ENCODE measurements at places on chromosomes 4 and X.

DNA sequence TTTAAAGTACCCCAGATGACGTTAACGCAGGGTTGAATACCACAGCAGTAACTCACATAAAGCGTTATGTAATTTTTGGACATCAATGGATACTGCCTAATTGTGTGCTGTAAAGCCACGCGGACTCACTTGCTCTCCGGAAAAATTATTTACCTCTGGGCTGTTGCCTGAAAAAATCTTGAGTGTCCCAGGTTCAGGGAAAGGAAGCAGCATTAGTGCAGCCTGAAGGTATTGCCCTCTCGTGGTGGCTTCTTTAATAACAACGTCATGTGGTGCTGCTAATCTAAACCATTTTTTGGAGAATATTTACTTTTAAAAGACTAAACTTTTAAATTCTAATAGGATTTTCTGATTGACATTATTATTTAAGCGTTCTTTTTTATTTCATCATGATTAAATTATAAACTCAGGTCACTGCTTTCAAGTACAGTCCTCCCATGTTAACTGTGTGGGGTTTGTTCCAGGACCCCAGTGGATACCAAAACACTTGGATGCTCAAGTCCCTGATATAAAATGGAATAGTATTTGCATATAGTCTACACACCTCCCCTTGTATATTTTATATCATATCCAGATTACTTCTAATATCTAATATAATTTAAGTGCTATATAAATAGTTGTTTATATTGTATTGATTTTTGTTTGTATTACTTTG is 384.8 kb downstream of the FAM133A start:
- peak; percentile 37 for DNase-seq

DNA sequence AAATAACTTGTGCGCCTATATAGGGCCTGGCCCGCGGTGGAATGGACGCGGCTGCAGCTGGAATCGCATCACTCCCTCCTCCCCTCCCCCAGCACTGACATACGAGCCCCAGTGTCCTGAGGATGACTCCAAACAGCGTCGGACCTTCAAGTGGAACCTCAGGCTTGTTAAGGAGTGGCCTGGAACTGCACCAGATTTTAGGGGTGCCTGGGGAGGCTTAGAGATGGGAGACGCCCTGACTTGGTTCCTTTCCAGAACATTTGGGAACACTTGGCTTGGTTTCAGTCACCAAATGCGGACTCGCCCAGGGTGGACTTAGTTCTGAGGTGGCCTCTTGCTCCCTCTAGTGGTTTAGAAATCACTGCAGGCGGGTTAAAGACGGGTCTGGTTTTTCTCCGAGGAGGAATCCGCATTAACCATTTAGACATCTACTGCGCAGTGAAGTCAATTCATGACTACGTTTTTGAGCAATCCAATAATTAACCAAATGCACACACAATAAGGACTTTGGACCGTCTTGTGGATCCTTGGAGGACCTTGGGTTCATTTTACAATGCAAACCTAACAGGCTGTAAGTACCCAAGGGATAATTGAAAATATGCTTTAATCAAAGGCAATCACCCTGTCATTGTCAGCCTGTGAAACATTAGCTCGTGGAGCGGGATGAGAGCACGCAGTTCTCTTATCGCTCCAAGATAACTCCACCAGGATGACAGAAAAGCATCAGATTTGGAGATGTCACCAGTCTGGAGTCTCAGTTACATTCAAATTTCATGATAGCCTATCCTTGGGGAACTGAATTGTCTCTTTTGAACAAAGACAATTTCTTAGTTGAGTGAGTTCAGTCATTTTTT is 11.2 kb upstream of the PDGFRA start:
- DNase-seq, result peak; percentile 79

GRCh38 chr4:147984065-147984777 is 252.3 kb downstream of the ARHGAP10 start:
- peak; percentile 79 for DNase-seq

DNA sequence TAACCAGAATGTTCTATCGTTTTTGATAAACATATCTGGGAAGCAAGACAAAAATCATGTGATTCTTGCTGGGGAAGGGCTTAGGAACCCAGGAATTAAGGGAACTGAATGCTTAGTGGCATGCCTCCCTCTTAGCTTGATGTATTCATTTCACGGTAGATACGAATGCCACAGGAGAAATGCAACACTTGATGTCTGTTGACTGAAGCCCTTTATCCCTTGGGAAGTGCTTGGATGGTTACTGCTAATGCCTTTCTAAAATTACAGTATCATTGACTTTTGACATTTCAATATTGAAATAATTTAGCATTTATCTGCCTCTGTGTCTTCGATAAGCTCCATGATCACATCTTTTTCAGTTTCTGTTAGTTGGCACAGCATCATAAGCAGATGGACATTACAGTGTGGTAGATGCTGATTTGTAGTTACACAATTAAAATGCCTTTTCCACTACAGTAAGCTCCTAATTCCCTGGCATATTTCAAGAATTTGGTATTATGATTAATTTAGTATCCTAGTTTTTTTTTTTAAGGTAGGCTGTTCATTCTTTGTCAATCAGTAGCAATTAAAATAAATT is 226.7 kb downstream of the ARHGAP10 start:
- no peak for DNase-seq

GRCh38 chr4:15725608-15726007 is 22.7 kb downstream of the BST1 start:
- DNase-seq, result no peak

DNA sequence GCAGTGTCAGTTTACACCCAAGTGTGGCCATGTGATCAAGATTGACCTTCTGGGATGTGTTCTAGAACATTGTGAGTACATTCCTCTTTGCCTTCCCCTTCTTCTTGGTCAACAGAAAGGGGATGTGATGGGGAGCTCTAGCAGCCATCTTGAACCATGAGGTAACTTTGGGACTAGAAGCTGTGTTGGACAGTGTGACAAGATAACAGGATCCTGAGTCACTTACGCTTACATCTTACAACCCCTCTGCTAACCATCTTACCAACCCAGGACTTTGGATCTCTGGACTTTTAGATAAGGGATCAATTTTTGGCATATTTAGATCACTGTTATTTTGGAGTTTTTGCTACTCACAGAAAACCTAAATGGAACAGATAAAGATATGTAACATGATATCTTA is 625.6 kb downstream of the BCOR start:
- DNase-seq, result no peak

DNA sequence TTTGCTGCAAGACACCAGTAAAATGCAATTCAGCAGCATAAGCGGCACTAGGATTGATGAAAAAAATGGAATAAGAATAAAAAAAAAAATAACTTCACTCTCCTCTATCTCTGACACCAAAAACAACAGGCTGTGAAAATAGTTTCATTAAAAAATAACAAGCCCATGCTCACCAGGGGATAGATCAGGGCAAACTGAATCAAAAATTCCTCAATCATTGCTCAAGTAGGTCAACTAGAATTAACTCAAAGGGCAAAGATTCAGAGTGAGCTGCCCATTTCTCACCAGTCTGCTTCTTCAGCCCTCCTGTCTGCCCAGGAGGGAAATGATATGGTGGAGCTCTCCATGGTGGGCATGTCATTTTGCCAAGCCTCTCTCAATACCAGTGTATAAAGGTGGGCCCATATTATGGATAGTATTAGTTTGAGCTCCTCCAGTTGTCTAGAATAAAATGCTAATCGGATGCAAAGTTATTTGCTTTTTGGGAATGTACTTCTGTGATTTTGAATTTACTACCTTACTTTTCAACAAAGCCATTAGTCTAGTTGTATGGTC is 153.9 kb downstream of the UNC5C start:
- DNase-seq, result no peak

- no peak for DNase-seq
Observed at GRCh38 chrX:106780264-106780663, 22.2 kb upstream of the TBC1D8B start.

GRCh38 chr4:42655269-42655637 is 1.7 kb downstream of the ATP8A1 start:
- no peak for DNase-seq

GRCh38 chr4:15777697-15778288 is 335 bp upstream of the CD38 start:
- DNase-seq, result no peak

GRCh38 chrX:54639346-54640102 is 109.5 kb downstream of the GNL3L start:
- DNase-seq, result peak; percentile 83

DNA sequence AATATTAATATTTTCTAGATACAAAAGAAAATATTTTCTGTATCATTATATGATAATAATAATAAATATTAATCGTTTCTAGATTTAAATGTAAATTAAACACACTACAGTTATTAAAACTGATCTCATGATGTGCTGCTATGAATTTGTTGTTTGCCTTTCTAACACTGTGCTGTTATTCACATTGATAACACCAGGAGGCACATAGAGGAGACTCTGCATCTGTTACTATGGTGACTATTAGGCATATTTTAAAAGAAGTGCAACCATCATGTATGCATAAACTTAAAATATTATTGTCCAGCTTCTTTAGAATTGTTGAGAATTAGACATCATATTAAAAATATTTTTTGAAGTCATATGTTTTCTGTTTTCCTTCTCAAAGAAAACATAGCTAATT is 11.8 kb upstream of the PDGFC start:
- DNase-seq, result no peak

DNA sequence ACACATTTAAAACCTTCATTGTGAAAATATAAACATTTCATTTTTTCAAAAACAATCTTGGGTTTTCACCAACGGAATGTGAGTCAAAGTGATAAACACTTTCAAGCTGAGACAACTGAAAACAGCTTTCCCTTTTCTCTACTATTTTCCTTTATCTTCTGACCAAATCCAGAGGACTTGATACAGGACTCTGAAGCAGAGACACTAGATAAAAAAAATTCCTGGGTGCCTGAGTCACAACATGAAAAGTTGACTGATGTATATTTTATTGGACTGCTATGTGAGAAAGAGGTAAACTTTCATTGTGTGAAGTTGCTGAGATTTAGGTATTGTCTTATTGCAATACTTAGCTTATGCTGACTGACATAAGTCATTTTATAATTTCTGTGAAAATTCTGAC is 411.2 kb downstream of the SPOCK3 start:
- DNase-seq, result no peak

- DNase-seq, result no peak
Observed at GRCh38 chr4:757111-757510, 51.5 kb downstream of the PCGF3 start.

DNA sequence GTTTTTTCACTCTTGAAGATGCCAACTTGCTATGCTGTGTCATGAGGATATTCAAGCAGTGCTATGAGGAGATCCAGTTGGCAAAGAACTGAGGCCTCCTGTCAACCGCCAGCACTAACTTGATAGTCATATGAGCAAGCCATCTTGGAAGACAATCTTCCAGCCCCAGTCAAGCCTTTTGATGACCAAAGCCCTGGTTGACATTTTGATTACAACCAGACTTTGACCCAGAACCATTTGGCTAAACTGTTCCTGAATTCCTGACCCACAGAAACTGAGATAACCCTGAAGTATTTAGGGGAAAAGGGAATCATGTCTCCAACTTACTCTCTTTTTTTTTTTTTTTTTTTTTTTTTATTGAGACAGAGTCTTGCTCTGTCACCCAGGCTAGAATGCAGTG is 32.9 kb downstream of the UGDH start:
- DNase-seq, result no peak

DNA sequence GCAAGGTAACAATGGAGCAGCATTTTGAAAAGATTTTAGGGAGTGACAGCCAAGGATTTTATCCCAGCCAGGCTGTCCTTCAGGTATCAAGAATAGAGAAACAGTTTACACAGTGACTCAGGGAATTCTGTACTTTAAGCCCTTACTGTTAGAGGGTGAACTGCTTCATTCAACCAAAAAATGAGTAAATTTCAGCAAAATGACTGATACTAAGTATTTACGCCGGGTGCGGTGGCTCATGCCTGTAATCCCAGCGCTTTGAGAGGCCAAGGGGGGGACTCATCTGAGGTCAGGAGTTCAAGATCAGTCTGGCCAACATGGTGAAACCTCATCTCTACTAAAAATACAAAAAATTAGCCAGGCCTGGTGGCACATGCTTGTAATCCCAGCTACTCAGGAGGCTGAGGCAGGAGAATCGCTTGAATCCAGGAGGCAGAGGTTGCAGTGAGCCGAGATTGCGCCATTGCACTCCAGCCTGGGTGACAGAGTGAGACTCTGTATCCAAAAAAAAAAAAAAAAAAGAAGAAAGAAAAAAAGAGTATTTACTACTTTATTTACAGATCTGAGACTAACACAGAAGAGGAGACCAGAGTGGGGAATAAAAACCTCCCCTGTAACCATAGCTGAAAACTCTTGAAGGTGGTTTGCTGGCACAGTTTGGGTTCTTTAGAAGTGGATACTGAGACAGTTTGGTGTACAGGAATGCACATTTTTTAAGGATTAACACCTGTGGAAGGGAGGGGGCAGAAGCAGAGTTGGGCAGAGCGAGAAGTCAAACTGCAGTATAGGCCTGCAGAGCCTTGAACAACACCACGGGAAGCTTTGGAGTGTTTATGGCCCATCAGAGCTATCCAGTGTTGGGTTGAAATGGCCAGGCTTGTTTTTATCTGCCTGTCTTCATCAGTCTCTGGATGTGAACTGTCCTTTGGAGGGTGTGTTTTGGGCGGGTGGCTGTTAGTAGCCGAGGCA is 40.5 kb downstream of the TMEM131L start:
- DNase-seq, result no peak

GRCh38 chr4:48008021-48008596 is 8.4 kb downstream of the CNGA1 start:
- no peak for DNase-seq

GRCh38 chrX:52217494-52218160 is 32.9 kb downstream of the MAGED4 start:
- no peak for DNase-seq

- no peak for DNase-seq
Observed at GRCh38 chr4:169715826-169716225, 41.9 kb downstream of the HPF1 start.

- no peak for DNase-seq
Observed at GRCh38 chrX:40061871-40062524, 35.8 kb downstream of the BCOR start.

DNA sequence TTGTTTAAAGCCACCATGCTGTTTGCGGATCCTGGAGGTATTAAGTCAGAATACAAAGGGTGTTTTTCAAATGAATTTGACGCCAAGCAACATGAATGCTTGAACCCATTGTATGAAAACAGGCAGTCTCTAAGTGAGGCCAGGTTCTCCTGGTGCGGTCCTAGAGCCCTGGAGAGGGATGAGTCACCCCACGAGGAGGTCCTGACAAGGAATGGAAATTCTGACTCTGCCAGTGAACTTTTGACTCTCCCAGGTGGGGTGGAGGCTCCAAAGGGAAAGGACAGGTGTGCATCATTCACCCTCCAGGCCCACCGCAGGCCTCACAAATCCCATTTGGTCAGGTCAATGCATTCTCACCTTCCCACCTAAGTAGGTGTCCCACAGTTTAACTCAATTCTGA is 1.5 kb downstream of the TRIM2 start:
- no peak for DNase-seq

- DNase-seq, result peak; percentile 22
Observed at GRCh38 chrX:74249963-74250362, 54.0 kb upstream of the ZCCHC13 start.

DNA sequence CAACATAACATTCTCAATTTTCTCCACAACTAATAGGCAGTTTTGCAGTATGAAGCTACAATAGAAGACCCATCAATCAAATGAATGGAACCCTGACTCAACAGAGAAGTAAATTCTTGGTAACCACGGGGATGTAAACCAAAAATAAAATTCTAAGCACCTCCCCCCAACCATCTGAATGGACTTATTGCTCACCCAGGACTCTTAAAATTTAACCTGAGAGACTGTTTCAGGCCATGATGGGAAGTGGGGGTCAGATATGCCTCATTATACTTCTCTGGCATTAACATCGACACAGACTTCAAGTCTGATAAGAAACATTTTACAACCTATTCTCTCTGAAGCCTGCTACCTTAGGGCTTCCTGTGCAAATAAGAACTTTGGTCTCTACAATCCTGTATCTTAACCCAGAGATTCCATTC is 620.9 kb downstream of the TLL1 start:
- no peak for DNase-seq
